A549 treated with dexamethasone at 1 μM for 4 hours (cell line): ENCODE measurements at places on chromosomes 4 and X. TPM values are rescaled to one million over a fixed set of nuclear protein-coding genes. Genes with fewer than 3 reads are reported as not detected.

The TRPC3 gene
- total RNA-seq = 0.04 to 0.11 TPM (median 0.09 TPM) in 5 replicates

The MAPK10 gene
- total RNA-seq = 0.27 to 0.75 TPM (median 0.47 TPM) in 5 replicates

The TLL1 gene
- total RNA-seq = 0.11 to 0.28 TPM (median 0.14 TPM) in 5 replicates

The RPS6KA3 gene
- total RNA-seq = 34.9 to 52.5 TPM (median 46.8 TPM) in 5 replicates

The AMELX gene
- not detected in 5 replicates for total RNA-seq

The WAS gene
- total RNA-seq = 0.30 to 0.42 TPM (median 0.36 TPM) in 4 of 5 replicates, not detected in the other

The GPR101 gene
- not detected in 5 replicates for total RNA-seq

The FUNDC1 gene
- 25.2 to 29.7 TPM (median 26.5 TPM) in 5 replicates for total RNA-seq

The FGFR3 gene
- total RNA-seq = 1.0 to 2.5 TPM (median 2.3 TPM) in 5 replicates

The SLC25A53 gene
- total RNA-seq = 3.8 to 4.6 TPM (median 4.1 TPM) in 5 replicates
